ENCODE measurements at places on chromosomes 13 and 19.
A peak's percentile ranks its signal among the peaks of the same experiment; 100 is the strongest.

- peak; percentile 61 for DNase-seq
These were observed 63.4 kb downstream of the EFNB2 start for GRCh38 chr13:106471957-106472543.

DNA sequence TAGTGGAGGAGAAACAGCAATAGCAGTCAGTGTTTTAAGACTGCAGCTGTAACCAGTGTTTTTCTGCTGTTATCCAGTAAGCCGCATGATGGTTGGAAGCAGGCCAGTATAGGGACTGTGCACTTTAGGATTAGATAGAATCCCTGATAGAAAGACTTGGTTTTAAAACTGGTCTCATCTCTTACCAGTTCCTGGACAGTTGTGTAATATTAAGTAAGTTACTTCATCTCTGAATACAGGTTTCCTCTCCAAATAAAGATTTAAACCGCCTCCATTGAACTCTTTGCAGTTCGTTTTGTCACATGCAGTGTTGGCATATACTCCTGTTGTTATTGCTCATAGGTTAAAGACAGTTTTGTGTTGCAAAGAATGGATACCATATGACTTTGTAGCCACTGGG lies 25.6 kb downstream of the URI1 start:
- DNase-seq: no peak

- DNase-seq: no peak
These were observed 161.1 kb upstream of the PCDH17 start for GRCh38 chr13:57470491-57470890.

GRCh38 chr13:50419896-50420295 lies 404.7 kb downstream of the KCNRG start:
- no peak for DNase-seq

GRCh38 chr13:26584713-26585112 lies 27.2 kb downstream of the WASF3 start:
- peak; percentile 55 for DNase-seq

DNA sequence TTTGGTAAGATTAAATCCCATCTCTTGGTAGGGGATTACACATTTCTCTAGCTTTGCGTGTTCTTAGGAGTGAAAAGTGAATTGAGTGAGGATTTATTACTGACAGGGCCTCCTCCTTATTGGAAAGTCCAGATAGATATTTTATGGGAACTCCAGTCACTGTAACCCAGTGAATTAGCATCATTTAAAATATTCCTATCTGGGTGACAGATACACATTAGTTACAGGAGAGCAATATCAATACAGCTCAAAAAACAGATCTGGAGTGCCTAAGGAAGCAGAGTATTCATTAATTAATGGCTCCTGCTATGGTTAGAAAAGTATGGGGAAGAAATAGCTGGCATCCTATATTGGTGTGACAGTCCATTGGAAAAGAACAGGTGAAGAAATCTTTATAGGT lies 248.2 kb downstream of the SLITRK6 start:
- no peak for DNase-seq

- DNase-seq: no peak
These were observed 6.0 kb downstream of the UBL3 start for GRCh38 chr13:29844441-29844840.

- no peak for DNase-seq
These were observed 27.7 kb upstream of the FAM216B start for GRCh38 chr13:42753697-42754096.

Data from AG09309 (cell line).